ENCODE measurements at places on chromosomes 11 and 22. TPM values are rescaled to one million over a fixed set of nuclear protein-coding genes. Genes with fewer than 3 reads are reported as not detected.

UPK3A gene
- not detected for total RNA-seq

OR2D2 gene
- total RNA-seq = not detected

ZBTB16 gene
- 137 TPM for total RNA-seq

FAT3 gene
- total RNA-seq = 54.3 TPM

RAB3IL1 gene
- not detected for total RNA-seq

SMC1B gene
- not detected for total RNA-seq

HIKESHI gene
- total RNA-seq = 40.8 TPM

SDHD gene
- total RNA-seq = 51.3 TPM

SLC29A2 gene
- 3.9 TPM for total RNA-seq

C11orf97 gene
- not detected for total RNA-seq

GAB4 gene
- not detected for total RNA-seq

DNA sequence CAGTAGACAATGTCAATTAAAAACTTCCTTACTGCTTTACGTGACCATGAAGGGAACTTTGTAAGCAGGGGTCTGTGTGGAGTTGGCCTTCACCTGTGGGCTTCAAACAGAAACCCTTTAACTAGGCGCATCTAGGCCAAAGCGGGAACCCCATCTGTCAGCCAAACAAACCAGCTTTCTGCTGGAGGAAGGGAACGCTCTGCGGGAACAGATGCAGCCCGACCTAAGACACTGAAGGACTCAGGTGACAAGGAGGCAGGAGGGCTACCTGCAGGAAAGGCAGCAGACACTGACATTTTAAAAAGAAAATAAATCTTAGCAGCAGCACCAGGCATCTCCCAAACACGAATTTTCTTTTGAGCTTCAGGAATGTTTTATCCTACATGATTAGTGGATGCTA lies 78.4 kb downstream of the CADM1 start:
- no peak for DNase-seq

GRCh38 chr11:34665077-34665835 lies 44.4 kb downstream of the EHF start:
- DNase-seq = no peak

DNA sequence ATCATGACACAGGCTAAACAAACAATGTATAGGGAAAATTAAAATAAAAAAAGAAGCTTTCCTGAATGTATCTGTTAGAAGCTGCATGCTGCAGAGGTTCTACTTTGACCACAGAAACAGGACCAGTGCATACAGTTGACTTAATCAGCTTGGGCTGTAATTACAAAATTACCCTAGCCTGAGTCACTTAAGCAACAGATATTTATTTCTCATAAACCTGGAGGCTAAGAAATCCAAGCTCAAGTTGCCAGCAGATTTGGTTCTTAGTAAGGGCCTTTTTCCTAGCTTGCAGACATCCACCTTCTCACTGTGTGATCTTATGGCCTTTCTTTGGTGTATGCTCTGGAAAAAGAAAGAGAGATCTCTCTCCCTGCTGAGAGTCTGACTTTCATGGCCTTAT lies 946.5 kb upstream of the RAG2 start:
- no peak for DNase-seq

- no peak for DNase-seq
Observed at GRCh38 chr22:17430412-17430811, 61.2 kb downstream of the CECR2 start.

DNA sequence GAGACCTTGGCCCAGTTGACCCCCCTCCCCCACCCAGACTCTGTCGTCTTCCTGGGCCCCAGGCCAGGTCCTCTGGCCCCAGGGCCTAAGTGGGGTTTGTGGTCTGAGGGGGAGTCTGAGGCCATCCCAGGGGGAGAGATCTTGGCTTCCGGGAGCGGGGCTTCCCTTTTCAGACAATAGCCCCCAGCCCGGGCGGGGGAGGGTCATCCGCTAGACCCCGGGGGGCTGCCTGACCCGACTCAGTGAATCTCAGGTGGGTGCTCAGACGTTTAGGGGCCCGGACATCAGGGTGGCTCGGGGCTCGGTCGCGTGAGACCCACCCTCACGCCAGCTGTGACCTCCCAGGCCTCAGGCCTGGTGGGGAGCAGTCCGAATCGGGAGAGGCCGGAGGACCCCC lies 609 bp downstream of the MAPK11 start:
- no peak for DNase-seq

DNA sequence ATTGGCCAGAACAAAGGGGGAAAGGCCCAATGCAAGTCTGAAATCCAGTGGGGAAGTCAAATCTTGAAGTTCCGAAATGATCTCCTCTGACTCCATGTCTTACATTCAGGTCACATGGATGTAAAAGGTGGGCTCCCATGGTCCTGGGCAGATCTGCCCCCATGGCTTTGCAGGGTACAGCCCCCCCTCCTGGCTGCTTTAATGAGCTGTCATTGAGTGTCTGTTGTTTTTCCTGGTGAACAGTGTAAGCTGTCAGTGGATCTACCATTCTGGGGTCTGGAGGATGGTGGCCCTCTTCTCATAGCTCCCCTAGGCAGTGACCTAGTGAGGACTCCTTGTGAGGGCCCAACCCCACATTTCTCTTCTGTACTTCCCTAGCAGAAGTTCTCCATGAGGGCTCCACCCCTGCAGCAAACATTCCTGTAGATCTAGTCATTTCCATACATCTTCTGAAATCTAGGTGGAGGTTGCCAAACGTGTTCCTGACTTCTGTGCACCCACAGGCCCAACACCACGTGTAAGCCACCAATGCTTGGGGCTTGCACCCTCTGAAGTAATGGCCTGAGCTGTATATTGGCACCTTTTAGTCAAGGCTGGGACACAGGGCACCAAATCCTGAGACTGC lies 9.3 kb downstream of the CARD18 start:
- DNase-seq = no peak

DNA sequence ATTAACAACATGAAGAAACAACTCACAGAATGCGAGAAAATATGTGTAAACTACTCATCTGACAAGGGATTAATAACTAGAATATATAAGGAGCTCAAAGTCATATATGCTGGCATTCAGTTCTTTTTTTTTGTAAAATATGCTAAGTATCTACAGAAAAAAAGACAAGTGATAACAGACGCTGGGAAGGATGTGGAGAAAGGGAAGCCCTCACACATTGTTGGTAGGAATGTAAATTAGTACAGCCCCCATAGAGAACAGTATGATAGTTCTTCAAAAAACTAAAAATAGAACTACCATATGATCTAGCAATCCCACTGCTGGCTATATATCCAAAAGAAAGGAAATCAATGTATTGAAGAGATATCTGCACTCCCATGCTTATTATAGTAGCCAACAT lies 13.8 kb downstream of the GAB2 start:
- no peak for DNase-seq

DNA sequence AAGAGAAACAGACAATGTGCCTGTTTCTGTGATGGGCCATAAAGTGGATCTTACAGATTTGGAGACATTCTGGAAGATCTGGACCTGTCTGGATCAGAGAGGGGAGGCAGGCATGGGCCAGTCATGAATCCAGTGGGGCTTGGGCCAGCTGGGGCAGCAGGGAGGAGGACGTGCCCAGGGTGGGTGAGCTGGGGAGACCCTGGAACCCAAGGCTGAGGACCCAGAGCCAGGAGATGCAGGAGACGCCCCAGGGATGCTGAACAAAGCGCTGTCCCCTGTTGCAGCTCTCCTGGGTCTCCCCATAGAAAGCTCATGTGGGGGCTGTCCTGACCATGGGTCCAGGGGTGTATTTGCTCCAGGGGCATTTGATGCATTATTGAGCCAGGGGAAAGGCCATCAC lies 1.5 kb upstream of the APOBEC3A start:
- DNase-seq = no peak

DNA sequence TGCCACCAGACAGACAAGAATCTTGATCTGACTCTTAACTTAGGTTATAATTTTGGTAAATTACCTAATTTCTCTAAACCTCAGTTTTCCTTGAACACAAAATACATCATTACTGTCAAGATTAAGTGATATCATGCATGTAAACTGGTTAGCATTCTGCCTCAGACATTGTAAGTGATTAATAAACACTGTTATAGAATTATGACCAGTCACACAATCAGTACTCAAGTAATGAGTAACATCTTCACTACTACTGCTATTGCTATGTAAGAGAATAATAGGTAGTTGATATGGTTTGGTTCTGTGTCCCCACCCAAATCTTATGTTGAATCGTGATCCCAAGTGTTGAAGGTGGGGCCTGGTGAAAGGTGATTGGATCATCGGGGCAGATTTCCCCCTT lies 218.9 kb downstream of the SBF2 start:
- DNase-seq = no peak

GRCh38 chr11:130738611-130739010 lies 177.7 kb downstream of the SNX19 start:
- no peak for DNase-seq

DNA sequence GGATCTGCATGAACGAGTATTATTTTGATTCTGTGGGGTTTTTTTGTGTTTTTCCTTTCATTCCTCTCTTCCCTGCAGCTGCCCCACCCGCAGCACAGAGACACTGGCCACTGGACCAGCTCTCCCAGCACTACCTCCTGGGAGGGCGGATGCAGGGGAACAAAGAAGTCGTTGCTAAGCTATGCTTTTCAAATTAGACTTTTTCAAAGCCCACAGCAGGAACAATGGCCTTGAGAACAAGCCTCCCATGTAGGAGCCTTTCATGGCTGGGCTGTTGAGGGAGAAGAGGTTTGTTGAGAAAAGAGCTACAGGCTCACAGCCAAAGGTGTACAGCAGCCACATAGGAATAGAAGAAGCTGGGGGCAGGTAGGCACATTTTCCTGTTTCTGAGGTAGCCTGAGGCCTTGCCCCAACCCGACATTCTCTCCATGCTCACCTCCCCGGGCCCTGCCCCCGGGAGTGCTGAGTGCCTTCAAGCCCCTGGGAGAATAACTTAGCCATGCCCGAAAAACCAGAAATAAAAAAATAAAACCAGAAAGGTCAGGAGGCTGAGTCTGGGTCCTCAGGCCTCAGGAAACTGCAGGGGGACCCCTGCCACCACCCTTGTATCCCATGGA lies 20.5 kb upstream of the SYT12 start:
- DNase-seq = no peak

- DNase-seq = peak; percentile 30
Observed at GRCh38 chr22:45551310-45552016, 48.8 kb downstream of the FBLN1 start.

- DNase-seq = no peak
Observed at GRCh38 chr11:125053167-125053566, 9.9 kb upstream of the SLC37A2 start.

DNA sequence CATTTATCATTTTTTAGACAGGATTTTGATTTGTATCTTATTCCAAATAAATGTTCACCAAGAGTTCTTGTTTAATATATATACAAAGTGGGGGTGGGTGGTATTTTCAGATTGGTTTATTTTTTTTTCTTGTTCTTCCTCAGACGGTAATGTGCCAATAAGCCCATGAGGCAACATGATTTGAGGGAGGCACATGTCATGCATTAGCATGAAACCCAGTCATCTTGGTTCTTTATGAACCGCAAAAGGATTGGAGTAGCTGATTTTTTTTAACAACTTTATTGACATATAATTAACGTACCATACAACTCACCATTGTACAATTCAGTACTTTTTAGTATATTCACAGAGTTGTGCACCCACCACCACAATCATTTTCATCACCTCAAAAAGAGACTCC lies 2.7 kb downstream of the BCL2L13 start:
- DNase-seq = no peak

DNA sequence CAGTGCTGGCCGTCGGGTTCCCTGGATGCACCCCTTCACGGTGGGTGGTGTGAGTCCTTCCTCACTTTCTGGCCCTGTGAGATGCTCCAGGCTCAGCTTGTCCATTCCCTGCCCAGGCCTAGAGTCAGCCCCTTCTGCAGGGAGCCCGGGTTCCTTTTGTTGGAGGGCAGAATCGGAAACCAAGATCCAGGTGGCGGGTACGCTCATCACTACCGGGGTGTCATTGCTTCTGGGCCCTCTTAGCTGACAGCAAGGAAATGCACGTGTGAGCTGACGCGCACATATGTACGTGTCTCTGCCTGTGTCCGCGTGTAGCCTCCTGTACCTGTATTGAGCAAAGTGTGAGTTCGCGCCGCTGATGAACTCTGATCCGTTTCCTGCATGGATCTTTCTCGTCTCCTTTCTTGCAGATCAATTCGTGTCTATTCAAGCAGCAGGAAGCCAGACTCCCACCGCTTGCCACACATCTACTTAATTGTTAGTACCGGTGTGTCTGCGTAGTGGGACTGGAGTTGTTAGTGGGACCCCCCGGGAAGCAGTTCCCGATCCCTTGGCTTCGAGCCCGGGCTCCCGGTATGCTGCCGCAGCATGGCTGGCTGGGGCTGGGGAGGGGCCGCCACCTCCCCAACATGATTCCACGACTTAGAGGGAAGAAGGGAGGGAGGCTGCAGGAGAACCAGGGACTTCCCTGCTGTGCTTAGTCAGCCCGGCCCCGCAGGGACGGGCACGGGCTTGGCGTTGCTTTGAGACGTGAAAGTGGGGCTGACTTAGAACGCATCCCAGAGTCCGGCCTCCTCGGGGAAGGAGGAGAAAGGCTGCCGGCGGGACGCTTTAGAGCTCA lies 35.9 kb upstream of the GRAMD4 start:
- no peak for DNase-seq

DNA sequence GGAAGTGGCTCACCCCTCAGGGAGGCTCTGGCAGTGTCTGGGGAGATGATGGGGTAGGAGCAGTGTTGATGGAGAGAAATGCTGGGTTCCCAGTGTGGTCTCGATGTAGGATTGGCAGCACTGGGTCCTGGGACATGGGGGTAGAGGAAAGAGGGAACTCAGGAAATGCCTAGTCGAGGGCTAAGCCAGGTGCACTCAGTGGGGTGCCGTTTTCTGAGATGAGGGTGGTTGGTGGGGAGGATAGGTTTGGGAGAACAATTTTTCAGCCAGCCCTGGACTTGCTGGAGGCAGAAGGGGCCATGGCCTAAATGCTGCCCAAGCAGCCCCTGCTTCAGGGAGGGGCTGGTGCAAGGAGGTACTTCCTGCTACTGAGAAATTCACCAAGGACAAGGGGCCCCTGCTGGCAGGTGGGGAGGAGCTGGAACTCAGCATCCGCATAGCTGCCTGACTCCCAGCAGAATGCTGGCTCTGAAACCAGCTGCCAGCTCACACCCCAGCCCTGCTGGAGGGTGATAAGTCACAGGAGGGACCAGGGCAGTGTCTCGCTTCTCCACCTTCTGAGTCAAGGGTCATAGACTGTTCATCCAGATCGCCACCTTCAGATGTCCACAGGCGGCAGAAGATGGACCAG lies 6.0 kb downstream of the CCDC157 start:
- peak; percentile 37 for DNase-seq

Measured in stomach (tissue), 19 donors.